EL (cell line): ENCODE measurements at places on chromosomes 3 and 15.
A peak's percentile ranks its signal among the peaks of the same experiment; 100 is the strongest.

DNA sequence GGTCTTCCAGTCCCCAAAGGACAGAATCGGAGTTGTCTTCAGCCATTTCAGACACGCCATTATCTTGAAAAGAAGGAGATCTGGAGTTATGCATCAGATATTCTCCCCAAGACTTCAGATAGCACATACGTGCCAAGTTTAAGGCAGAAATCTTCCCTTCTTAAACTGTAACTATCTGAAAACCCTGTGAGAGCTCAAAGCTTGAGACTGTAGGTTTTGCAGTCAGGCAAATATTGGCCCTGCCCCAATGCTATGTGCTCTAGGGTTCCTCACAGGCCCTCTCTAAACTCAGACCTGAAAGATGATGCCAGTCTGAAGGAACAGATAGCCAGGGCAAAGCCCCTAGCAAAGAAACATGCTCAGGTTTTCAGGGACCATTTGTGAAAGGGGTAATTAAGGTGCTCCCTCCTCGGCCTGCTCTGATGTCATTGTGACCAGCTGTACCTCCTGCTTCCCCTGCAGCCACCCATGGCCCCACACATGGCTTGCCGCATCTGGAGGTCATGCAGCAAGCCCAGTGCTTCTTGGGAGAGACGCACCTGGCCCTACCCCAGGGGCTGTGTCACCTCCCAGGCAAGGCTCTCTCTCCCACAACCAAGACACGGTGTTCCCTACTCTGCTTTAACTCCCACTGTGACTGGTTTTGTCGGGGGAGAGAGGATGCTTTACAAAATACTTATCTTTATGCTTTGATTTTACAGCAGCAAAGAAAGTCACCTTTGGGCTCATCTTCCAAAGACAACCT is 53.4 kb upstream of the POMGNT2 start:
- DNase-seq = no peak

- DNase-seq = peak; percentile 68
Observed at GRCh38 chr3:113231391-113231790, 20.0 kb downstream of the BOC start.

GRCh38 chr3:158528076-158528674 is 42.8 kb upstream of the MLF1 start:
- DNase-seq = no peak

GRCh38 chr3:98404010-98404409 is 13.5 kb downstream of the OR5K3 start:
- DNase-seq = no peak

DNA sequence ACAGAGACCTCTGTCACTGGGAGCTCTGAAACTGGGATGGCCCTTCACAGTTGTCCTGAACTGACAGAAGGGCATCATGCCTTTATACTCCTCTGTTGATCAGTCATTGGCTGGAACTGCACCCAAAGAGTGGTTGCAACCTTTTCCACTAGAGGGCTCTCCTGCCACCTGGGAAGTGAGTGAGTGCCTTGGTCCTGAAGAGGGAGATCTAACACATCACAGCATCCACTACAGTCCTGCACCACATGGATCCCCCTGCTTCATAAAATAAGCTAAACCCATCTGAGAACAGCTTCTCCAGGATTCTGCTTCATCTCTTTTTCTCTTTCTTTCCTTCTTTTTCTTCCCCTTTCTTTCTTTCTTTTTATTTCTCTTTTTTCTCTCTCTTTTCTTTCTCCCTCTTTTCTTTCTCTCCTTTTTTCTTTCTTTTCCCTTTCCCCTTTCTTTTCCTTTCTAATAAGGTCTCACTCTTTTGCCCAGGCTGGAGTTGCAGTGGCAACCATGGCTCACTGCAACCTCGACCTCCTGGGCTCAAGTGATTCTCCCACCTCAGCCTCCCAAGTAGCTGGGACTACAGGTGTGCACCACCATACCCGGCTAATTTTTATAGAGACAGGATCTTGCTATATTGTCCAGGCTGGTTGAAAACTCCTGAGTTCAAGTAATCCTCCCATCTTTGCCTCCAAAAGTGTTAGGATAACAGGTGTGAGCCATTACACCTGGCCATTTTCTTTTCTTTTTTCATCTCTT is 42.8 kb upstream of the RAF1 start:
- peak; percentile 78 for DNase-seq

- no peak for DNase-seq
Observed at GRCh38 chr3:23071758-23072157, 131.4 kb upstream of the UBE2E2 start.

GRCh38 chr3:111802163-111802625 is 56.9 kb upstream of the PHLDB2 start:
- DNase-seq = peak; percentile 89

DNA sequence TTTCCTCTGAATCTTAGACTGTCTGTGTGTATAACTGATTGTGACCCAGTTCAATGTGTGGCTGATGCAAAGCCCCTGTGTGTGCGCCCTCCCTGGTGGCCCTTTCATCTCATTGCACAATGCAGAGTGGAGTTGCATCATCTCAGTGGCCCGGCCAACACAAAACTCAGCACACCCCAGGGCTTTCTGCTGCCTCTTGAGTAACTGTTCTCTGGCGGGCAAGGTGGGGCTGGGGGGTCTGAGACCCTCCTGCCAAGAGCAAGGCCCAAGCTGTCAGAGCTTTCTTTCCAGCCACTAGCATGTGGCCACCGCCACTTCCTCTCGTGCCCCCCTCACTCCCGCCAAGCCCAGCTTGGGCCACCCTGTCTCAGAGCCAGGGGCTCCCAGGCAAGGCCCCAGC is 80.7 kb upstream of the ALDH1L1 start:
- DNase-seq = peak; percentile 74

- DNase-seq = no peak
Observed at GRCh38 chr3:81199587-81199986, 561.9 kb downstream of the GBE1 start.

GRCh38 chr3:126540342-126540849 is 16.4 kb downstream of the CHST13 start:
- DNase-seq = peak; percentile 98

DNA sequence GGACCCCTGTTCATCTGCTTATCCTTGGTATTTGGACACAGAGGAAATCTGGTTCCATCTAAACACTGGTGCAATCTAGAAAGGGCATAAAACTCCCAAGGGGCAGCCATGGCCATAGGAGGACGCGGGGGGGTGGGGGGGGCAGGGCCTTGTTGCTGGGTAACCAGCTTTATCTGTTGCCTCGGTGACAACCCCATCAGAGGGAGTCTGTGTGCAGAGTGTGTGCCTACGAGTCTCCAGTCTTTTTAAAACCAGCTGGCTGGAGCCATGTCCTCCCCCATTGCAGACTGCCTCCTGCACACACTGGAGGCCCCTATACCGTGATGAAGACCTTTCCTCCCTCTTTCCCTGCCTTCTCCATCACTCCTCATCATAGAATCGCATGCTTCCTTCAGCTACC is 26.4 kb upstream of the CORO2B start:
- no peak for DNase-seq

- no peak for DNase-seq
Observed at GRCh38 chr3:67737906-67738865, 83.8 kb upstream of the SUCLG2 start.

GRCh38 chr3:155704061-155704460 is 40.8 kb downstream of the PLCH1 start:
- no peak for DNase-seq

- DNase-seq = peak; percentile 63
Observed at GRCh38 chr3:14253022-14253706, 74.5 kb downstream of the LSM3 start.

- DNase-seq = peak; percentile 74
Observed at GRCh38 chr3:117660941-117661817, 951.6 kb downstream of the TUSC7 start.

DNA sequence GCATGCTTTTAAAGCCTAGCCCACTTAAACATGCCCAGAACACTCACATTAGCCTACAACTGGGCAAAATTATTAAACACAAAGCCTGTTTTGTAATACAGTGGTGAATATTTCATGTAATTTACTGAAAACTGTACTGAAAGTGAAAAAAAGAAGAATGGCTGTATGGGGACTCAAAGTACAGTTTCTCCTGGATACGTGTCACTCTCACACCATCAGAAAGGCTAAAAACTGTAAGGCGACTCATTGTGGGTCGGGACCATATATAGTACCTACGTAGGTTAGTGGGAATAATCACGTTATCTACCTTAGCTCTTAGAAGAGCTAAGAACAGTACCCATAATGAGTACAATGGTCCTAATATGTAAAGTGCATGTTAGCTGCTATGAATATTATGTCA is 80.2 kb upstream of the SPATA12 start:
- DNase-seq = no peak

GRCh38 chr3:15330031-15330596 is 2.3 kb downstream of the SH3BP5 start:
- DNase-seq = no peak
